ENCODE measurements at places on chromosomes 2 and 18. TPM values are rescaled to one million over a fixed set of nuclear protein-coding genes. Genes with fewer than 3 reads are reported as not detected.

DNA sequence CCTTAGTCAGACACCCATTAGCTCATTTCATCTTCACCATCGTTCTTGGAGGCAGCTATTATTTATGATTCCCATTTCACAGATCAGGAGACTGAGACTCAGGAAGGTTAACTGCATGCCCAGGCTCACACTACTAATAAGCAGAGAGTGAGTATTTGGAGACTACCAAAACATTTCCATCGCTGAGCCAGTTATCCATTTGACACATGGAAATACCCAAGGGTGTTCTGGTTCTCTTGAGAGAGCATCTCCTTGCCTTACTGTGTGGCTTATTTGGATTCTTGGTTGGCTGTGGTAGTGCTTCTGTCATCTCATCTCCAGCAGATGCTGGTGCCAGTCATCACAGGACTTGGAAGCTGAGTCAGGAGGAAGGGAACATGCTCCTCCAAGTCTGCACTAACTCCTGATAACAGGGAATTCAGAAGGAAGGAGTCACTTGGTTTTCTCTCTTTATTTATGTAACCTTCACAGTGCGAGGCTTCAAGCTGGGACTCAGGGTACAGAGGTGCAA, 55.2 kb downstream of the RASGRP3 start:
- no peak for DNase-seq

DNA sequence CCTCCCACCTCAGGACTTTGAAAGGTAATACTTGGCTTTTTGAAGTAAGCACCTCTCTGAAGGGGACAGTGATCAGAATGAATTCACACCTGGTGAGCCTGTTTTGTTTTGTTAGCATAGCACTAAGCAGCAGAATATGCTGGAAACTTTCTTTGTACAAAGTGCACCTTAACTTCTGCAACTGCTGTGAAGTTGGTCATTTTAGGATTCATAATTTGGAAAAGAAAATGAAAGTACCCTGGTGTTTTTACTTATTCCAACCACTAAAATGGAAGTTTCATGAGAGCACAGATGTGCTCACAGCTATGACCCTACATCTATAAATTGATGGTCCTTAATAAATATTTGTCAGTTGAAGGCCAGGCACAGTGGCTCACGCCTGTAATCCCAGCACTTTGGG, 257.8 kb upstream of the STON1 start:
- DNase-seq: no peak

DNA sequence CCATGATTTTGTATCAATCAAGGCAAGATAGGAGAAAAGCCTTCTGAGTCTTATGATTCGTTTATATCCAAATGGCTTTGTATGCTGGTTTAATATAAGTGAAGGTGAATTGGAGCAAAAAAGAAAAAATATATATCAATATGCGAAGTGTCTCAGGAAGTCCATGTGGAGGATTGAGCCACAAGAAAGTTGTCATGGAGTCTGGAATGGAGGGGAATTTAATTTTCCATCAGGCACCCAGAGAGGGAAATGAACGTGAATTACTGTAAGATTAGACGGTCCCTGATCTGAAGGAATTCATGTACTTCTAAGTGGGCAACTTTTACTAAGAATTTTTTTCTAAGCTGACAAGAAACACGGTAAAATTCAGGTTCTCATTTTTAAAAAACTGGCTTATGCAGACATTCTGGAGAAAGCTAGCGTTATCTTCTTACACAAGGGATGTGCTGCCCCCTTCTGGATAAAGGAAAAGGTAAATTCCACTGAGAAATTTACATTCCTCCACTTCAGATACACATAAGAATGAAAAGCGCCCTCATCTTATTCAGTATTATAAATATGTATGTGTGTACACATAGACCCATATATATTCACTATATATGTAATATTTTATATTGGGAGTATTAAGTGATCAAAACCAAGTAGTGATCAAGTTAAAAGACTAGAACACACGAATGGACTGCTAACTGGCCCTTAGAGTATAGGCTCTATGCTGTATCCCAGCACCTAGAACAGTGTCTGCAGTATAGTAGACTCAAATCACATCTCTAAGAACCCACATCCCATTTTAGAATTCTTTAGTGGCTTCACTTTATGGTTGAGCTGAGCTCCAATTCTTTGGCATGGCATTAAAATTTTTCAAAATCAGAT, 289.0 kb upstream of the TFPI start:
- peak; percentile 0 for DNase-seq

GRCh38 chr2:26702025-26702424, 9.5 kb downstream of the KCNK3 start:
- no peak for DNase-seq

- no peak for DNase-seq
These were observed 262.6 kb downstream of the AGAP1 start for GRCh38 chr2:235756491-235756890.

DNA sequence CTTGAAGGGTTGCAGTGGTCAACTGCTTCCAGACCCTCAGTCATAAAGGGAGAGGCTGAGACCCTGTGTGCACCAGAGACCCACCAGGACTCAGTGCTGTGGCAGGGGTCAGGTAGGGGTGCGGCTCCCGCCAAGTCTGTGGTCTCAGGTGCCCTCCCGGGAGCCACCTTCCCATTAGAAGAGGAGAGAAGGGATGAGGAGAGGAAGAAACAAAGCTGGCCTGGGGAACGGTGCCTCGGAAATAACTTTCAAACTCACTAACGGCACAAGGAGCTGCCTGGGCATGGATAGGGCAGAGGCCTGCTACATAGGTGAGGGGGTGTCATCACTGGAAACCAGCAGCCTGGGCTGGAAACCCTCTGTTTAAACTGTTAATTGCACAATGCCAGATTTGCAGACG, 84.9 kb downstream of the TPO start:
- DNase-seq: no peak

GRCh38 chr18:58865701-58866065, 1.0 kb downstream of the ZNF532 start:
- no peak for DNase-seq

DNA sequence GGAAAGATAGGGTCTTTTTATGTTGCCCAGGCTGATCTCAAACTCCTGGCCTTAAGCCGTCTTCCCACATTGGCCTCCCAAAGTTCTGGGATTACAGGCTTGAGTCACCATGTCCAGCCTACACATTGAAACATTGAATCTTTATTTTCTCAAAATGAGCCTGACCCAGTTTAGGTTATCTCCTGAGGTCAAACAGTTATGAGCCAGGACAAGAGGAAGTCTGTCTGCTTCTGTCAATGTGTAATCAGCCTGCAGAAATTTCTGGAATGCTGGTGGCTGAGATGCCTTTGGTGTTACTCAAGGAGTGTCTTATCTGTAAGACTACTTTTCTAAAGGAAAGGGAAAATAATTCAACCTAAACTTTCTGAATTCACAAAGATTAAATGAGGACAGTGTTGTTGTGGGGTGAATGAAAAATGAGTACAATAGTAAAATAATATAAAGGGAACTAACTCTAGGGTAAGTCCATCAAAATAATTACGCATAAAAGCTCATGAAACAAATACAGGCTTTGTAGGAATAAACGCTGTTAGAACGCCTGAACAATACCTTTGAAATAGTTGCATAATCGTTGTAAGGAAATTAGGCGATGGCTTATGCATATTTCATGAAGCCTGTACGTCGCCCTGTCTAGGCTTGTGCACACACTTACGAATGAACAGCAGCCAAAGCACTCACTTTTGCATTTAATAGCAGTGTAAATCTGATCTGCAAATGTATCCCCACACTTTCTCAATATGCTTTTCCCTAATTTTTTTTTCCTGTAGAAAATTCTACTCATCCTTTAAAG, 260.8 kb downstream of the RDH14 start:
- DNase-seq: peak; percentile 71

DNA sequence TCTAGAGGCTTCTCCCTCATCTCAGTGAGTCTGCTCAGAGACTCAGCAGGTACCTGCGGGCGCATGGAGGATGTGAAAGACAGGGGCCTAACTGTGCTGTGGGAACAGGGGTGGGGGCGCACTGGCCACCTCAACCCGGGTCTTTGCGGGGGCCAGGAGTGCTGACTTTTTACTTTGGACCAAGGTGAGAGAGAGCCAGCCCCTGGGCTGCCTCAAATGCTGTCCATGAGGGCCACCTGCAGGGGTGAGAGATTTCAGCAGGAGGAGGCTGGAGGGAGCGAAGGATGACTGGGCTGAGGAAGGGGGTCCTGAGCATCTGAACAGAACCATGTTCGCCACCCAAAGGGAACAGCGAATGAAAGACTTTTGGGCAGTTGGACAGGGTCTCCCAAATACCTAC, 129.4 kb downstream of the TNS1 start:
- DNase-seq: no peak

- no peak for DNase-seq
These were observed 176.9 kb upstream of the SMAD7 start for GRCh38 chr18:49127471-49128190.

DNA sequence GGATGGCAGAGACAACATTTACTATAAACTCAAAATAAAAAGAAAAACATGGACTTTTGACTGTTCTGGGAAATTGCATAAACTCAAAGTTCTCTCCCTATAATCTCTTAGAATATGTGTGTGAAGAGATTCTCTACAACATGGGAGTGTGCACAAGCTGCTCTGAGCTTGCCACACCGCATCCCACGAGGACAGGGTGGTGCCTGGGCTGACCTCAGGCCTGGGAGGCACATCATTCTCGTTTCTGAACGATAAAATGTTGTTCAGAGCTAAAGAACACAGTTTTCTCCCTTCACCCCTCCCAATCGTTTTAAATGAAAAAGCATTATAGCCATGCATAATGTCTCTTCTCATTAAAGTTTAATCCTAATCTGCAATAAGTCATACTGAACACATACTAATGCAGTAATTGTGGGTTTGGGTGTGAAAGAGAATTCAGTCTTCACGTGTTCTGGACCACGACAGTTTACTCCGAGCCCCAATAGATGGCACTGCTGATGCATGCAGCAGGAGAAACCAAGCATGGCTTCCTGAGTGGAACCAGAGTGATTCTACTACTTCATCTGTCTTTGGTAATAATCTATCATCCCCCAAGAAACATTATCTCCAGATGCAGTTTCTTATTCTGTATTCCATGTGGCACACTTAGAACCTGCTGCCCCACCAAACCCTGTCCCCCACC, 46.9 kb upstream of the LAMA1 start:
- no peak for DNase-seq

DNA sequence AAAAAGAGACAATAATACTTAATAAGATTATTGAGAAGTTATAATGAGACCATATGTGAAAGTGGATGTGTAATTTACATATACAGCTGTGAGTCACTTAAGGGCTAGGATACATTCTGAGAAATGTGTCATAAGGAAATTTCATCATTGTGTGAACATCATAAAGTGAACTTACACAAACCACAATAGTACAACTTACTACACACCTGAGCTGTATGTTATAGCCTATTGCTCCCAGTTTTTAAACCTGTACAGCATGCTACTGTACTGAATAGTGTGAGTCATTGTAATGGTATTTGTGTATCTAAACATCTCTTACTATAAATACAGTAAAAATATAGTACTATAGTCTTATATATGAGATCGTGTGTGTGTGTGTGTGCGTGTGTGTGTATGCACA, 1420.3 kb upstream of the PIK3C3 start:
- DNase-seq: no peak

DNA sequence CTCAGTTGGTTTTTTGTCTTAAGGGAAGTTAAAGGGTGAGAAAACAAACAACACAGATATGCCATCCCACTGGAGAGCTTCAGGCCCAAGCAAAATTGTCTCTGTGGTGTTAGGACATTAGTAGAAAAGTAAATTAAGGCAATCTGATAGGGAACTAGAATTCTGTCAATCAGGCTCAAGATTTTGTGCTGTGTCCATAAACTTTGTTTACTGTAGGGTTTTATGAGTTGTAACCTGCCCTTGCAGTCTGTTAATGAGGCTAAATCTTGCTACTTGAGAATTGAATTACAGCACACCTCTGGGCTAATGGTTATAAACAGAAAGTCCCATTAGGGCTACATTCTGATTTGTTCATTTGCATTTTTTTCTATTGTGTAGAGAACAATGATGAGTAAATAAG, 78.0 kb upstream of the OTX1 start:
- DNase-seq: no peak

- no peak for DNase-seq
These were observed 36.1 kb upstream of the COL6A3 start for GRCh38 chr2:237450108-237450507.

DNA sequence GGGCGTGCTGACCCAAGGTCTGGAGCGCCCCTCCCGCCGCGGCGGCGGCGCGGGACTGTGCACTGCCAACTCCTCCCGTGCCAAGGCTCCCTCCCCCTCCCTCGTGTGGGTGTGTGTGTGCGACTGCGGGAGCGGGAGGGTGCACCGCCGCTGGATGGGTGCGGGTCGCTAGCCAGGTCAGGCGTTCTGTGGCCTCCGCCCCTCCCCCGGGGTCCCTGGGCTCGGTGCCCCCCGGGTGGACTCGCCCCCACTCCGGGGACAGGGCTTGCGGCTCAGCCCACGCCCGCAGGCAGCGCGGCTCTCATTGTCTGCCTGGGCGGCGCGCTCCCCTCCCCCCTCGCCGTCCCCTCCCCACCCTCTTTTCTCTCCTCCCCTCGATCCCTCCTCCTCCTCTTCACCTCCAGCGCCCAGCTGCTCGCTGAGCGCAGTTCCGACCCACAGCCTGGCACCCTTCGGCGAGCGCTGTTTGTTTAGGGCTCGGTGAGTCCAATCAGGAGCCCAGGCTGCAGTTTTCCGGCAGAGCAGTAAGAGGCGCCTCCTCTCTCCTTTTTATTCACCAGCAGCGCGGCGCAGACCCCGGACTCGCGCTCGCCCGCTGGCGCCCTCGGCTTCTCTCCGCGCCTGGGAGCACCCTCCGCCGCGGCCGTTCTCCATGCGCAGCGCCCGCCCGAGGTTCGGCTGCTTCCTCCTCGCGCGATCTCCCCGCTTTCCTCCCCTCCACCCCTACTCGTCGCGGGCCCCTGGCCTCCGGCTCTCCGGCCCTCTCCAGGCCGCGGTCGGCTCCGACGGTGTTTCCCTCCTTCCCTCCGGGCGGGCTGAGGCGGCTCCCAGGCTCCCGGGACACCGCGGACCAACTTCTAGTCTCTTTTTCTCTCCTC, at the start of gene GATA6:
GATA6 (plus strand) TSS at position 579 of the 878 bp plus-strand sequence. CDS start 1,556 bp downstream, outside the sequence.
- peak; percentile 77 for DNase-seq

- DNase-seq: no peak
These were observed 2.1 kb upstream of the MEMO1 start for GRCh38 chr2:32012872-32013271.

THOC1 gene
- 55.6 TPM for total RNA-seq

ZC3H6 gene
- 10.0 TPM for total RNA-seq

MC4R gene
- not detected for total RNA-seq

CYP26B1 gene
- total RNA-seq: 0.55 TPM

HSBP1L1 gene
- total RNA-seq: 41.5 TPM

ITPRIPL1 gene
- total RNA-seq: not detected

SERPINB2 gene
- 0.73 TPM for total RNA-seq

CDH2 gene
- 8.5 TPM for total RNA-seq

All from PC-9 (cell line).